ENCODE measurements at places on chromosomes 2 and 18.

DNA sequence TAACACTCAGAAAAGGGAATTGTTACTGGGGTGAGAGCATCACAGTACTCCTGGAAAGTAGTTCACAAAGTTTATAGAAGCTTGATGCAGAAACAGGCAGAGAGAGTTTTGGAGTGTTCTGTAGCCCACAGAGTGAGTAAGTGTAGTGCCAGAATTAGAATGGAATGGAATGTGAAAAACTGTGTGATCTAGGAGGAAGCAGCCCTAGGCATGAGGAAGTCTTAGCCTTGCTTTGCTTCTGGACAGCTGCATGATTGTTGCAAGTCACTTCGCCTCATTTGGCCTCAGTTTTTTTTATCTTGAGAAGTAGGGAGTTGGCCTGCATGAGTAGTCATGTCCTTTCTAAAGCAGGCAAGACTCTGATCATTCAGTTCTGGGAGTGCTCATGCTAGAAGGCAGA lies 10.9 kb downstream of the SERPINB12 start:
- peak; percentile 94 for DNase-seq

- no peak for DNase-seq
These were observed 208.8 kb upstream of the TWIST2 start for GRCh38 chr2:238638982-238639628.

DNA sequence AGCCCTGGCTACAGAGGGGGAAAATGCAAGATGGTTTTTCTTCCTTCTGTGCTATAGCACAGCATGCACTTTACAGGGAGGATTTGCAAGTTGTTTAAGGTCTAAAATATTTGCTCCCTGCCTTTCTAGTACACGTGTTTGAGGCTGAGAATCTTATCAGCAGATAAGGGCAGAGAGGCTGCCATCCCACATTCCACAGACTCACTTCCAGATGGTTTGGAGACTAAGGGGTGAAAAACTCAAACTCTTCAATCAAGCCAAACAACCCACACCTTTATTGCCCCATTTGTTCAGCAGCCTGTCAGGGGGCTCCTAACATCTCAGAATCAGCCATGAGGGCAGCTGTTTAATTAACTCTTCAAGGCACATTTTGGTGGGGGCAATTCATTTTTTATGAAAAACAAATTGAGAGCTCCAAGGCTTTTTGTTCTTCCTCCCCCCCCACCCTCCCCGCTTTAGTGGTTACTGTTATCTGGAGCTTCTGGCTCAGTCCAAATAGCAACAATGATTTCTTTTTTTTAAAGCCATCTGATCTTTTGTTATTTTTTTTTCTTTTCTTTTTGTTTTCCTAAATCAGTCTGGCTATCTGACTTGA lies 242.6 kb upstream of the NT5C1B start:
- DNase-seq: no peak

GRCh38 chr2:161988589-161988988 lies 85.4 kb downstream of the DPP4 start:
- DNase-seq: peak; percentile 16

- no peak for DNase-seq
These were observed 37.1 kb upstream of the CCDC93 start for GRCh38 chr2:118050974-118051373.

DNA sequence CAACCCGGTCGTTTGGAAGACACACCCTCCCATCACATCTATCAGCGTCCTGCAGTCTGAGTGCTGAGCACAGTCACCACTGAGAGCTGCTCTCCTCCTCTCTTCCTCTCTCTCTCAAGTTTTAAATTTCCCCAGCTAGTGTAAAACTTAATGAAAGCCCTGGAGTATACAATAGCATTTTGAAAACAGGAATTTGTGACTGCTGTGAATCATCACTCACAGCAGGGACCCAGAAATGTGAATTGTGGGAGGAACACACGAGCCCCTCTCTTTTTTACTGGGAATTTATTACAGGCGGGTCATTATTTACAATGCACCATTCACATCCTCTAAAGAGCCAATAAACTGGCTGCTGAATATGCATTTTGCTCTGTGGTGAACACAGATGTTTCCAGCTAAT lies 185.0 kb upstream of the SMIM21 start:
- peak; percentile 21 for DNase-seq

DNA sequence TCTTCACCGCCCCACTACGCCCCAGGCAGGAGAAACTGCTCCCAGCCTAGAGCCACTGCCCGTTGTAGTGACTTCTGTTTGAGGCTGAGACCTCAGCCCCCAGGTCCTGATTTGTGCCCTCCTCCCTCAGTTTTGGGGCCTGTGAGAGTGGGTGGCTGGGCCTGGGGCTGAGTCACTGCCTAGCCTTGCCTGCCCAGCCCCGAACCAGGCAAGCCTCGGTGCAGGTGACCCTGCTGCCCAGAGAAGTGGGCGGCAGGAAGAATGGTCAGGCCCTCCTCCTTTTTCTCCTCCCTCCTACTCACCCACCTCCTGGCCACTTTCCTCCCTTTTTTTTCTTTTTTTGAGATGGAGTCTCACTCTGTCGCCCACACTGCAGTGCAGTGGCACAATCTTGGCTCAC lies 66.6 kb downstream of the ZFP36L2 start:
- DNase-seq: no peak

DNA sequence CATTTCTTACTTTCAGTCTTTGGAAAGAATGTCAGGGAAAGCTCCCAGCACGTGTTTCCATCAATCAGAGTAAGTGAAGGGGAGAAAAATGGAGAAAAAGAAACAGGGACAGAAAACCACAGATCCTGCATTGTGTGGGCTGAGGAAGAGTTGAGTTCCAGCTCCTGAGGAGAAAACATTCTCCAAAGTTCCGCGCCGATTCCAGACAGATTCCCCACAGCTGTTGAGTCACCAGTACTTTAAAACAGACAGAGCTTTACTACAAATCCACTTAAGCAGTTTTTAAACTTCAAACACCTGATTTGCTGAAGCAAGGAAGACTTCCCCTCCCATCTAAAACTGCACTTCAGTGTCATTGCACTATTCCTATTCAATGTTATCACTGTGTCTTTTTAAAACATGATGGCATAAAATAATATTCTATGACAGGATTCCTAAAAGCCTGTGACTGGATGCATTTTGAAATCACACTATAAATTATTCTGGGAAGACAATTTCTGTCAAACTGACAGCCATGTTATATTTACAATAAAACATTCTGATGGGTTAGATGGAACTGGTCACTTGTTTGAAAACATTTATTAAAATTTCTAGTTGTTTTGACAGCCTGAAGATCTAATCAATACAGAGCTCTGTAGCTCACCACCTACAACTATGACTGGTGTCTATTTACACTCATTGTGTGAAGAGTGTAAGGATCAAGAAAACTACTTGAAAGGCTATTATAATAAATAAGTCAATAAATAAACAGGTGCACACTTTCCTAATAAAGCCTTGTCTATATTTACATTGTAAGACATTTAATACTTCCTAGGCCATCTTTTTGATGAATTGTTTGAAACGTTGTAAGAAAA lies 40.9 kb downstream of the TCF4 start:
- DNase-seq: peak; percentile 75

DNA sequence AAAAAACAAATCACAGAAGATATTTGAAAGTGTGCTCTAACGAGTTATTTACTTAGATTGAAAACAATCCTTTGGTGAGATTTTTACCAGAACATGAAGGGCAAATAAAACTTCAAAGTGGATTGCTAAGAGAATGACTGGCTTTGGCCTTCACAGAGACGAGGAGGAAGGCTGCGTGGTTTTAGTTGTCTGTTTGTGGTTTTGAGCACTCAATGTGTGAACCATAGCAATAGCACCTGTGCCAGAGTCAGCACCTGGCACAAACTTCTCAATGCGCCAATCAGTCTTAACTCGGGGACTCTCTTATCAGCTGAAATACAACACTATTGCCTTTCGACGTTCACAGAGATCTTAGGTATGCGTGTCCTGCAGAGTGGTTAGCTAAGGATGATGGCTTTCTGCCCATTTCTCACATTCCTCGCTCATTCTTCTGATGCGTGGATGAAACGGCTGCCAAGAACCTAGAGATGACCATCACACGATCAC lies 70.0 kb downstream of the MBP start:
- DNase-seq: no peak

DNA sequence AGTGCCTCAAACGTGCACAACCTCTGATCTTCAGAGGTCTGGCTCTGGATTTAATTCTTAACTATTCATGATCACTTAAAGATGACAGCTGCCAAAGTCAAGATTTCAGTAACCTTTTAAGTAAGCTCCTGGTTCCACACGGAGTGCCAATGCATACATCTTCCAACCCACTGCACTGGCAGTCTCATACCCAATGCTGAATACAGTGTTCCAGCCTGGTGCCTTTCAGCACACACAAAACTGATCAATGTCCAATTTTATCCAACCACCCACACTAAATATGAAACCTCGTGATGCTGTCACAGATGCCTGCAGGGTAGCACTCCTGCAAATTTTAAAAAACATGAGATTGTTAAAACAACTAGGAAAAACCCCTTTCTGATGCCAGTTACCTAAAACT lies 84.0 kb downstream of the EHBP1 start:
- DNase-seq: no peak

DNA sequence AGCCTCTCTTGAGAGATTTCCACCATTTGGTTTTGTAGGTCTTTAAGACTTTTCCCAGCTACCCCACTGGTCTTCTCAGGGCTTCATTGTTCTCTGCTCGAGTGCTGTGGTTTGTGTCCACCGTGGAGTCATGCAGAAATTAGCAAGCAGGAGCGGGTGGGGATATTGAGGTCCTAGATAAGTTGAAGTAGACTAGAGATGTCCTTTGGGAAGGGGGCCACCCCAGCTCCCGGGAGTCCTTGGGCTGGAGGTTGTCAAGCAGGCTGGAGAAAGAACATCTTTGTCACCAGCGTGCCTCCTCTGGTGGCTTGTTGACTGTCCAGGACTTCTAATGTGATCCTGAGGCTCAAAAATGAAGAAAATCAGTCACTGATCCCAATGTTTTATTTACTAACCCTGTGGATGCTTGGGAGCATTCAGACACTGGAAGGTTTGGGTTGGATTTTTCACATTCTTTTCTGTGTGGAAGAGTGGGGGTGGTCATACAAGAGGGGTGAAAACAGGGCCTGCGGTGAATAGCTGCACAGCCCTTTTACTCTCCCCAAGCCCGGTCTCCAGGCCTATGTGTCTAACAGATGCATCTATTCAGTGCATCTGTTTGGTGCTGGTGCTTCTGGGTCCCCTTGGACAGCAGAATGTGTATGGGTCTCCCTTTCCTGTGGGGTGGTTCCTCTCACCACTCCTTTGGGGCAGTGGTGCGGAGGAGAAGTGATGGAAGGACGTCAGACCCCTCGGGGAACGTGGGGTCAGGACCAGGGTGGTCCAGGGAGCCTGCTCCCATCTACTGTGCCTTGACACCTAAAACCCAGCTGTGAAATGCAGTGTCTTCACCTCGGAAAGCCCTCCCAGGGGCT lies 208.1 kb downstream of the KLHL29 start:
- peak; percentile 60 for DNase-seq

DNA sequence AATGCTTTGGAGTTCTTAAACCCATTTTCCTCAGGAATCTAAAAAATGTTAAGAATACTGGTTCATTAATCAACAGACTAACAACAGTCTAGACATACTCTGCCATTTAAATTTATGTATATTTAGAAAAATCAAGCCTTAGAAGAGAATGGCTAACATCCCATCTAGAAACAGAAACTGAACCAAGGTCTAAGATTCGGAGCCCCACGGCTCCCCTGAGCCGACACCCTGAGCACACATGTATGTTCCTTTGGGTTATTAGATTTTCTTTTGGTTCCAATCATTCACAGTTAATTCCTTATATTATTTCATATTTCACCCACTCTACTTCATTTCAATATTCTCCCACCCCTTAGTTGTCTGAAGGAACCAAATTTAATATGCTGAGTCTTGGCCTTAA lies 94.8 kb upstream of the HNRNPA3 start:
- DNase-seq: no peak

DNA sequence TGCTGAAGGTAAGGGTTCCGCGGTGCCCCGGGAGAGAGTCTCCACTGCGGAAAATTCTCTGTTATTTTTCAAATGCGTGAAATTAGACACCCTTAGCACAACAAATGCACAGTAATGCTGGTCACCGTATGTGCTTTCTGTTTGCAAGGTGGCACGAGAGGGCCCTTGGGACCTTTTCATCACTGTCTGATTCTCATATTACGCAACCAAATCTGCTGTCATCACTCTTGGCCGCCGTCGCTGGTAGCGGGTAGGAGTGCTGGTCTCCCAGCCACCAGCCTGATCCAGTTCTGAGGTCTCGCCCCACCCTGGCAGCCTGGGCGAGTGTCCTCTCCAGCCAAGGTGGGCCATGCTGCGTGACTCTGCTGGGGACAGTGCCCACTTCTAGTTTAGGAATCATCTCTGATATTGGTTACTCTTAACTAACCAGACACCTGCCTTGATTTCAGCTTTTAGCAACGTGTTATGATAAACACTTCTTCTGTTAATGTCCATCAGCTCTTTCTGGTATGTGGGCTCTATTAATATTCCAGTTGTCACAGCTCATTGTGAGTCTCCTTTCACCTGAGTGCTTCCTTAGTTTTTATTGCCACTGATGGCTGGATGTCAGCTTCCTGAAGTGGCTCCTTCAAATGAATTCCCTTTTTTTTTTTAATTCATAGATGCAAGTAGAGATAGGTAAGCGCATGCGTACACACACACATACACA lies 199.4 kb downstream of the GBX2 start:
- DNase-seq: no peak

GRCh38 chr2:2939078-2939795 lies 438.4 kb downstream of the EIPR1 start:
- no peak for DNase-seq

- DNase-seq: no peak
These were observed 7.7 kb upstream of the SP140L start for GRCh38 chr2:230319211-230319862.

GRCh38 chr2:208255557-208256106 lies 761 bp upstream of the IDH1 start:
- DNase-seq: no peak

DNA sequence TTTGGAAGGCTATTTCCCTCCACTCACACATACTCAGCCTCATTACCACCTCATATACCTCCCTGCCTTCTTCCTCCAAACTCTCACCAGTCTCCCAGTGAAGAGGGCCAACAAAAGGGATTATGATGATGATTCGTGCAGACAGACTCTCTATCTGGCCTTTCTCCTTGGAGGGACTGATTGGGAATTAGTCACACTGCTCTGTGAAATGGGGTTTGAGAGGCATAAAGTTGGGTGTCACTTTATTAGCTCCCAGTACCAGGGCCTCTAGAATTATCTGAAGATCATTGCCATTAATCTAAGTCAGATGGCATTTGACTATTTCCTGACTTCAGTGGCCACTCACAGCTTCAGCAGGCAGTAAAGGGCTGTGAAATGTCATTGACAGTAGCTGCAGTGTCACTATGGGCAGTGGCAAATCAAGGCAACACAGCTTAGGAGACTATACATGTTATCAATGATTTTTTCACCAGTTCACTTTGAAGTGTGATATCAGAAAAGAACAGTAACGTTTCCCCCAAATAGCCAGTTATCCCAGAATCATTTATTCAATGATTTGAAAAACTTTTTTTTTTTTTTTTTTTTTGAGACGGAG lies 17.4 kb downstream of the CNRIP1 start:
- DNase-seq: peak; percentile 45

Measured in fibroblast of skin of right quadriceps (primary cell).